Amniotic stem cell (primary cell): ENCODE measurements at places on chromosomes 16 and 17.

DNA sequence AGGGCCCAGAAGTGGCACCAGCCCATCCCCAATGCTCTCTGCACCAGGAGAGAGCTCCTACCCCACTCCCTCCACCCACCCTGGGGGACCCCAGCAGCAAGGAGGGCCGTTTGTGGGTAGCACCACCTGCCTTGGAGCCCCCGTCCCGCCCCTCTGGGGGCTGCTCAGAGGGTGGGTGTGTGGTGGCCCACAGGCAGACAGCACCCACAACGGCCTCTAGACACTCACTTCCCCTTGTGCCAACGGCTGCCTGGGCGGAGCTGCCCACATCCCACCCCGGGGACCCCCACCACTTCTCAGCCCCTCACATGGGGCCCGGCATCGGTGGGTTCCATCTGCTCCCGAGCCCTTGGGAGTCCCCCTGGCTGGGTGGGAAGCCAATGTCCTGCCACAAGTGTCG lies 33.3 kb downstream of the BAHCC1 start:
- no peak for DNase-seq

GRCh38 chr17:53680745-53681144 lies 142.0 kb upstream of the KIF2B start:
- DNase-seq = no peak

DNA sequence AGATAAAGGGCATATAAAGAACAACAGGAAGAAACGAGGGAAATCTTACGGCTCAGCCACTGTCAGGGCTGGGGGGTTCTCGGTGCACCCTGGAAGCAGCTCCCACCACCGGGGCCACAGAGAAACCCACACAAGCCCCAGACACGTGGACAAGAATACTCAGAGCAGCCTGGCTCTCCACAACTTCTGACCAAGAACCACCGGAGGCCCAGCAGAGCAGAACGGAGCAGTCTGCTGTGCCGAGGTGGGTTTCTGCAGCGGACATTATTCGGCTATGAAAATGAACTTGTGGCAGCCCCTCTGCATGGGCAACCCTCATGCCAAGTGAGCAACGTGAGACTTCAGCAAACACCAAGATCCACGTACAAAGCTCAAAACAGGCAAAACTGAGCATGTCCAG lies 6.8 kb downstream of the DNASE1 start:
- DNase-seq = no peak

DNA sequence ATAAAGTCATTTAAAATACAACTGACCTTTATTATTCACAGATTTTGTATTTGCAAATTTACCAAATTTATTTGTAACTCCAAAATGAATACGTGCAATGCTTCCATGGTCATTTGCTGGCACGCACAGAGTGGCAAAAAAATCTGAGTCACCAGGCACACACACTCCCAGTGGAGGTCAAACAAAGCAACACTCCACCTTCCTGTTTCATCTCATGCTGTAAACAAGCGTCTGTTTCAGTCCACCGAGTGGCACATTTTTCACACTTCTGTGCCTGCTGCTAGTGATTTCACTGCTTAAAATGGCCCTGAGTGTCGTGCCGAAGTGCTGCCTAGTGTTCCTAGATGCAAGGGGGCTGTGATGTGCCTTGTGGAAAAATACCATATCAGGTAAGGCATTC lies 17.8 kb upstream of the ITGAE start:
- DNase-seq = no peak

DNA sequence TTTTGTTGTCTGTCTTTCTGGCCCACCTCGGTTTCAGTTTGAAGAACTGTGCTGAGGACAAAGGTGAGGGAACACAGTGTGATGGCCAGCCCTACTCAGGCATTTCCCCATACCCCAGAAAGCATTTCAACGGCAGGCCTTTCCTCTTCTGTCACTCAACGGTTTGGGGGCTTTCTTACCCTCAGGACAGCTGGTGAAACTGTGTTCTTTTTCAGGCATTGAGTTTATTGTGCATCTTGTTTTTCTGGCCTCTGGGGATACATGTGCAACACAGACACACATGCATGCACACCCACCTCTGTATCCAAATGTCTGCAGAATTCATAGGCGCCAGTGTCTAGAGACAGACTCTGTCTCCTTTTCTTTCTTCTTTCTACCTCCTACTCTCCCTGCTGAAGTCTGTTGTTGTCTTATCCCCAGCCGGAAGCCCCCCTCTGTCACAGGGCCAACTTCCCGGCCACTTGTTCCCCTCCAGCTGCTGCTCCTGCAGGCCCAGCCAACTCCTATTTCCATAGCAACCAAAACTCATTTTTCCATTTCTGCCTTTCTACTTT lies 17.0 kb downstream of the CHD9 start:
- no peak for DNase-seq

DNA sequence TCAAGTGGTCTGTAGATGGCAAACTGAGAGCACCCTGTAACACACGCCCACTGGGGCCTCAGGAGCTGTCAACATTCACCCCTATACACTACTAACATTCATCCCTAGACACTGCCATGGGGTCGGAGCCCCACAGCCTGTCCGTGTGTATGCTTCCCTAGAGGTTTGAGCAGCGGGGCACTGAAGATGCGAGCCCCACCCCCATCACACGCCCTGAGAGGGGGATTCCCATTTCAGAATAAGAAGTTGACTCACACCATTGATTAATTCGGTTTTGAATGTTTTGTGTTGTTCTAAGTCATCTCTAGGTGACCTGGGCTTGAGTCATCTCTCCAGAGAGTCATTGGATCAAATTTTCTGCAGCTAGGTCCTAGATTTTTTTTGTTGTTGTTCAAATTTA lies 37.3 kb upstream of the MMD start:
- no peak for DNase-seq

- no peak for DNase-seq
These were observed 28.3 kb downstream of the ARSG start for GRCh38 chr17:68319410-68320162.

GRCh38 chr17:61361084-61361483 lies 38.6 kb upstream of the TBX2 start:
- DNase-seq = peak; percentile 13

DNA sequence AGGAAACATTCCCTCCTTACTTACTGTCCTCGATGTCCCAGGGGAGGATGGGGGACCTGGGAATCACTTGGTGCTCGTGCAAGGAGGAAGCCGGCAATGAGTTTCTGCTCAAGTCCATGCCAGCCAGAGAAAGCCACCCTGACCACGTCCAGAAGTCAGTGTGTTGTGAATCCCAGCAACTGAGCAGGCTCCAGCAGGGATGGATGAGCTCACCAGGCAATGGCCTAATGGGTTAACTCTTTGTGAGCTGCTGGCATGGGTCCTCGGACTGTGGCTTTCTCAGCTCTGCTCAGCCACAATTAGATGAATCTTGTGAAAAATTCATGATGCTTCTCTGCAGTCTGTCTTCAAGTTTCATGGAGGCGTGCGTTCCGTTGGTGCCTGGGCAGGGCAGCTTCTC lies at the start of gene PIRT:
Gene PIRT (minus strand): TSS at position 167 of the 400 bp plus-strand sequence. CDS start 12,442 bp downstream, outside the sequence.
- no peak for DNase-seq

DNA sequence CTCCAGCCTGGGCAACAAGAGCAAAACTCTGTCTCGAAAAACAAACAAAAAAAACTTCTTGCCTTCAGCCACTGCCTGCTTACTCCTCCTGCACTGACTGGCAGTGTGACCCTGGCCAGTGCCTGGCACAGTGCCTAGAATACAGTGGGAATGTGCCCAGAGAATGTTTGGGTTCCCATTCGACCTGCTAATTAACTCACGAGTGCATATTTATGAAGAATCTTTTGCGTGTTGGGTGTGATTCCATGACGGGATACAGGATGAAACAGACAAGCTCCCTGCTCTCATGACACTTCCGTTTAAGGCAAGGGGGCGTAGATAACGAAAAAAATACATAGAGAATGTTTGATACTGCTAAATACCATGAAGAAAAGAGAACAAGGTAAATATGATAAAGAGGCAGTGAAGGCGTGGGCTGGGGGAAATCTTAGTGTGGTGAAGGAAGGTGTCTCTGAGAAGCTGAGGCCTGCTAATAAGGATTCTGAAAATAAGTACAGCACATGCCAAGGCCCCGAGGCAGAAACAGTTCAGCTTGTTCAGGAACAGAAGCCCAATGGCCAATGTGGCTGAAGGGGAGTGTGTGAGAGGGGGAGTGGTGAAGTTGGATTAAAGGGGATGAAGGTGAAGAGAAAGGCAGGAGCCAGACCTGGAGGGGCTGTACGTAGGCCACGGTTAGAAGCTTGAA lies 4.3 kb downstream of the ABI3 start:
- no peak for DNase-seq

DNA sequence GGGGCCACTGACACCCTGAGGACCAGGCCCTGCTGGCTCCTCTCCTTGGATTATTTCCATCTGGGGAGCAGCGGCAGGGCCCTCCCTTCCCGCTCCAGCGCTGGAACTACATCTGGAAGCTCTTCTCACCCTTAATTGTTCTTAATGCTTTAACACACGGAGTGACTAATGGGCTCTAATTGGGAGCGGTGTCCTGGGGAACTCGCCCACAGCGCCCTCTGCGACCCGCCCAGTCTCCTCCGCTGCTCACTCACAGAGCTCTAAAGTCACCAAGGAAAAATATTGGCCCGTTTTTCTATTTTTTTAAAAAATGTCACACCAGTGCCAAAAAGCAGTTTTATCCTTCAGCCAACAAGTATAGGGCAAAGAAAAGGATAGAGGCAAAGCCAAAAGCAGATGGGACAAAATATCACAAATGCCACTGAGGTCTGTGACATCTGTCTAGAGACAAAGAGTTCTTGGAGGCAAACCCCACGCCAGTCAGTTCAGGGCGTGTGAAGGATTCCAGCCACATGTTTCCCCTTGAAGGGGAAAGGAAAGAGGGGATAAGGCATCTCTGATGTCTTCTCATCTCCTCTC lies 134.7 kb downstream of the RBFOX3 start:
- DNase-seq = no peak

GRCh38 chr17:58311429-58311894 lies 17.1 kb downstream of the TSPOAP1 start:
- no peak for DNase-seq

- DNase-seq = no peak
These were observed 81.9 kb downstream of the MGAT5B start for GRCh38 chr17:76949913-76950695.

DNA sequence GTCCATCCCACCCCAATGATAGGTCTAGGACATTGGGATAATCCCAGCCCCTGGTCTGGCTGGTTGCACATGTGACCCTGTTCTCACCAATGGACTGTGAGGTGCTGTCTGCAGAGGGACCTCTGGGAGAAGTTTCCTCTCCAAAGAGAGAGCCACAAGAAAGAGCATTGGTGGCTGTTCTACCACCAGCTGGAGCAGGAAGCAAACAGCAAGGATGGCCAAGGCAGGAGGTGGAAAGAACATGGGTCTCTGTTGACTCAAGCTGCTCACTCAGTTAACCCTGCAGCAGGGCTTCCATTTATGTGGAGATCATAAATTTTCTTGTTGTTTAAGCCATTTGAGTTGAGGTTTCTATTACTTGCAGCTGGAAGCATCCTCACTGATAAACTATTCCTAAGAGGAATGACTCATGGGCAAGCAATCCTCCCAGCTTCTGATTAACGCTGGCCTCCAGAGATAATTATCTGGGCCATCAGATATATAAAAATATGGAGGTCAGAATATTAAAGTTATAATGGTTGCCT lies 52.6 kb downstream of the CYB5B start:
- DNase-seq = peak; percentile 46

DNA sequence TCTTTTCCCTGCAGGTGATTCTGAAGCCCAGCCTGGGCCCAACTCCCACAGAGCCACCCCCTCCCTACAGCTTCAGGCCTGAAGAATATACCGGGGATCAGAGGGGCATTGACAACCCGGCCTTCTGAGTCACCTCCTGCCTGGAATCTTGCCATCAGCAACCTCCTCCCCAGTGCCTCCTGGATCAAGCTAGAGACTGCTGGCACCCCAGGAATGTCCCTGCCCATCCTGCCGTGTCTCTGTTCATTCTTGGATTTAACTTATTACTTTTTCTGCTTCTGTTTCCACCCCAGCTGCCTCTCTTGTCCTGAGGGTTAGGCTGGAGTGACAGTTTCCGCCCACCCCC lies 4.9 kb downstream of the TMEM92 start:
- DNase-seq = no peak

GRCh38 chr17:10815319-10815718 lies 11.4 kb upstream of the TMEM238L start:
- no peak for DNase-seq

DNA sequence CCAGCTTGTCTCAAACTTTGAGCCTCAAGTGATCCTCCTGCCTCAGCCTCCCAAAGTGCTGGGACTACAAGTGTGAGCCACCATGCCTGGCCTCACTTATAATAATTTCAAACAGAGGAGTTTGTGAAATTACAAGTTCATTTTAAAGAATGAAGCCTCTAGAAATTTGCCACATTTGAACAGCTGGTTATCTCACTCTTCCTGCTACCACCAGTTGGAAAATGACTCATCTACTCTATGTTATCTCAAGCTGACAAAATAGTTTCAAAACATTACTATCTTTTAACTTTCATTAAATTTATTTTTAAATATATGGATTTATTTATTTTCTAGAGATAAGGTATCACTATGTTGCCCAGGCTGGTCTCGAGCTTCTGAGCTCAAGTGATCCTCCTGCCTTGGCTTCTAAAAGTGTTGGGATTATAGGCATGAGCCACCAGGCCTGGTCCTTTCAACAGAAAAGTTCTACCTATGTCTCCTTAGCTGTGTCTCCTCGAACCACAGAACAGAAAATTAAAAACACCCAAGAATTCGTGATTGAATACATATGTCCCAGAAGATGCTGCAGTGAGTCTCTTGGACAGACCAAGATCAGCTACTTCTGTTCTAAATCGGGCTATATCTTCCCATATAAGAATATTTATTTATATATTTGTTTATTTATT lies 47.6 kb downstream of the MYH13 start:
- DNase-seq = no peak

- DNase-seq = no peak
These were observed 266.2 kb upstream of the FOXF1 start for GRCh38 chr16:86244158-86244557.

- no peak for DNase-seq
These were observed 7.2 kb upstream of the MYCBPAP start for GRCh38 chr17:50501054-50501453.

DNA sequence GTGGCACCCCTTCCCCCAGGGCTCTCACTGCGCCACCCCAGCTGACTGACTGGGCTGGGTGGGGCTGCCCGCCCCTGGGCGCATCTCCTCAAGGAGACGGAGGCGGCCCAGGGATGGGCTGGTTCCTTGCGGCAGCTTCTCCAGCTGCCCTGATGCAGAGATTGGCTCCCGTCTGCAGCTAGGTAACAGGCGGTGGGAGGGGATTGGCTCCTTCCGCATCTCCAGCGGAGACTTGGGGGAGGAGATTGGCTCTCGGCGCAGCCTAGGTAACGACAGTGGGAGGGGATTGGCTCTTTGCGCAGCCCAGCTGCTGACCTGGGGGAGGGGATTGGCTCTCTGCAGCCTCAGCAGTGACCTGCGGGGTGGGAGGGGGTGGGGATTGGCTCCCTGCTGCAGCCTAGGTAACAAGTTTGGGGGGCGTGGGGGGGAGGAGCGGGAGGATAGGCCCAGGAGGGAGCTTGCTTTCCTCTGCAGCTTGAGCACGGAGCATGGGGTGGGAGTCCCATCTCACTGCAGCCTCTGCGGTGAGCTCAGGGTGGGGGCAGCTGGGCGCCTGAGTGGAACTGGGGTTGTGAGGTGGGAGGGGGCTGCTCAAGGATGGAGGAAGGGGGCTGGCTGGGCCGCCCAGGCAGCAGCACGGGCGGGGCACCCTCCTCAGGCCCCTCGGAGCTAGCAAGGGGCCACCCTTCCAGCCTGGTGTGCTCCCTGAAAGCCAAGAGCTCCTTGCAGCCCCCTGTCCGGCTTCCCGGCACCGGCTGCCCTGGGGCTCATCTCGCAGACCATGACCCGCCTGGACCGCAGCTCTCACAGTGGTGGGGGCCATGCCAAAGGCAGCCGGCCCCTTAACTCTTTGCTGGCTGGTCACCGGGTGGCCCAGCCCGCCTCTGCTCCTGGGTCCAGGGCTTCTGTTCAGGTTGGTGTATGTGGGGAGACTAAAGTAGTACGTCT lies 6.4 kb downstream of the NFE2L1 start:
- DNase-seq = no peak
